Neural progenitor cell (in vitro differentiated cells): ENCODE measurements at places on chromosomes 2 and 18.
A peak's percentile ranks its signal among the peaks of the same experiment; 100 is the strongest.

GRCh38 chr2:12318427-12319057 lies 398.2 kb upstream of the TRIB2 start:
- no peak for DNase-seq

- DNase-seq, result no peak
Observed at GRCh38 chr18:21362831-21363230, 120.8 kb downstream of the GREB1L start.

- DNase-seq, result no peak
Observed at GRCh38 chr2:206981086-206981674, 41.9 kb downstream of the CPO start.

GRCh38 chr2:175626796-175627195 lies 375.3 kb downstream of the LNPK start:
- DNase-seq, result no peak

- no peak for DNase-seq
Observed at GRCh38 chr2:175605640-175606009, 396.4 kb downstream of the LNPK start.

GRCh38 chr18:13826209-13826608 lies 2.3 kb downstream of the MC5R start:
- DNase-seq, result no peak

GRCh38 chr2:111634050-111634794 lies 249.8 kb downstream of the ANAPC1 start:
- no peak for DNase-seq

- DNase-seq, result peak; percentile 38
Observed at GRCh38 chr2:174577967-174578589, 19.5 kb downstream of the WIPF1 start.

DNA sequence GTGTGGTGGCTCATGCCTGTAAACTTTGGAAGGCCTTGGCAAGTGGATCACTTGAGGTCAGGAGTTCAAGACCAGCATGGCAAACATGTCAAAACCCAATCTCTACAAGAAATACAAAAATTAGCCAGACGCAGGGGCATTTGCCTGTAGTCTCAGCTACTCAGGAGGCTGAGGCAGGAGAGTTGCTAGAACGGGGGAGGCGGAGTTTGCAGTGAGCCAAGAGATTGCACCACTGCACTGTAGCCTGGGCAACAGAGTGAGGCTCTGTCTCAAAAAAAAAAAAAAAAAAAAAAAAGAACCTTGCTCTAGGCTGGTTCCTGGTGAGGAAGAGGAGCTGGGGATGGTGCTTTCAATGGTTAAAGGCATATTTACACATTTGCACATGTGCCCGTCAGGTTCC lies 129.4 kb downstream of the LYPD6B start:
- DNase-seq, result no peak

DNA sequence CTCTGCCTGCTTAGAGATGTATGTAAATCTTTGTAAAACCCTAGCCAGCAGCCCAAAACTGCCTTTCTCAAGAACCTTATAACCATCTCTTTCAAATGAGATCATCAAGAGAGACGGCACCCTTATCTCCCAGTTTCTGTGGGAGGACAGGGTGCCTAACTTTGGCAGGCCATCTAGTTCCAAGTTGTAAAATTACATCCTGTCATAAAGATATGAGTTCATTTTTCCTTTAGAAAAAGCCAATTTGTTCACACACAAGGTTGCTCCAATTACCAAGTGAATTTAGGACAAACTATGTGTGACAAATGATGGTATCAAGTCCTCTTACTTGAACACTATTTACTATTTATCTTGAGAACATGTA lies 65.3 kb downstream of the MEMO1 start:
- DNase-seq, result no peak

- no peak for DNase-seq
Observed at GRCh38 chr2:229313591-229313990, 42.5 kb upstream of the PID1 start.

DNA sequence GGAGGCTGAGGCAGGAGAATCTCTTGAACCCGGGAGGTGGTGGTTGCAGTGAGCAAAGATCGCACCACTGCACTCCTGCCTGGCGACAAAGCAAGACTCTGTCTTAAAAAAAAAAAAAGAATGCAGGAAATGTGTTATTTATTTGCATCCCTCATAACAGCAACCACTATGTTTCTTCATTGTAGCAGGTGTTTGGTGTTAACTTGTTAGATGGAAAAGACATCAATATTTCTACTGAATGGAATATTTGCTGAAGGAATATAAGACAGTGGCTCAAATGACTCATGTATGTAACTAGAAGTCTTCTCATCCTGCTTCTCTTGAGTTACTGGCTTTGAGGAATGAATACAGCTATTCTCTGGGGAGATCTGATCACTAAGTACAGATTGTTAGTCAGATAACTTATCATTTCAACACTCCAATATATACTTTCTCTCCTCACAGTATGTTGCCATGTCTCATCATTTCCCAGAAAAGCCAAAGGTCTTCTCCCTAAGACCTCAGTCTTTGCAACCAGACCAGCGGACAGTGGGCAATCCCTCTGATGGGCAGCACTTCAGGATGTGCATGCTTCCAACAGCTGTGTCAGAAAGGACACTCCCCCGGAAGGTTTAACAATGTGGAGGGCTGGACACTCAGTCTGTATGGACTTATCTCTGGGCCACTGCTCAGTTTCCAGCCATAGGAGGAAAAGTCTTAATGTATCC lies 104.4 kb upstream of the STK17B start:
- DNase-seq, result no peak

DNA sequence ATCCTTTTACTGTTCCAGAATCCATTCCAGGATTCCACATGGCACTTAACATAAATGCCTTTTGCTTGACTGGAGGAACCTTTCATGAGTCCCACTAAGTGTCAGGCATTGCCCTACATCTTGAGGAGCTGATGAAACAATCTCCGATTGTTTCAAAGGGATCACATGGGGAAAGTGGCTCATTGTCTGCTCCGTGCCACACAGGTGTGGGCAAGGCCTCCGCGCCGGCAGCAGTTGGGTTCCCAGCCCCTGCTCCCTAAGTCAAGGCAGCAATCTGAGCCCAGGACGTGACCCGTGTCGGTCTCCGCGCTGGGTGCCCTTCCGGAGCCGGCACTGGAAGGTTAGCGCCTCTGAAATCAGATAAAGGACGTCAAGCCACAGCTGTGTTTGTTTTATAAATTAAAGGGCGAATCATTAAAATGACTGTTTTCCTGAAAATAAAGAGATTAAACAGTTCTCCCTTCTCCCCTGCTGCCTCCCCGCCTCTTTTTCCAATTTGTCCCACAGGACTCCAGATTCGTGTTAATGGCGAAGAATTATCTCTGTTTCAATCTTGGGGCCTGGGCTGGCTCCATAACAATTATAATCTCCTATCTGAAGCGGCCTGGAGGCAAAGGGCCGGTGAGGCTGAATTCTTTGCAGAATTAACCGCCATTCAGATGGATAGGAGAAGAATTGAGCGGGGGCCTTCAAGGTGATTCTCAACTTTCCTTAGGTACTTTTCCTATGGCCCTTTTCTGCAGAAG lies 84.3 kb upstream of the FZD7 start:
- DNase-seq, result peak; percentile 48

DNA sequence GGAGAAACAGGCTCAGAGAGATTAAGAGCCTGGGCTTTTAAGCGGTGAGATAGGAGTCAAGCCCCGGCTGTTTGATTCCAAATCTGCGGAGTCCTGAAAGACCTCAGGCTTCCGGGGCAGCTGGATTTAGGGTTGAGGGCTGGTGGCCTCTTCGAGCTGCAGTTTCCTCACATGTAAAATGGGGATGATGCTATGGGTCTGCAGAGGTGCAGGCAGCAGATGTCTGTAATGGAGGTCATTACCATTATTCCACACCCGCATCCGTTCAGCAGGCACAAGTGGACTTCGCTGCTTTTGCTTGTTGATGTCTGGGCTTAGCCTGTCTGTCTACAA lies 175.6 kb upstream of the HS6ST1 start:
- no peak for DNase-seq

GRCh38 chr2:169637620-169638019 lies 53.5 kb downstream of the PPIG start:
- no peak for DNase-seq

DNA sequence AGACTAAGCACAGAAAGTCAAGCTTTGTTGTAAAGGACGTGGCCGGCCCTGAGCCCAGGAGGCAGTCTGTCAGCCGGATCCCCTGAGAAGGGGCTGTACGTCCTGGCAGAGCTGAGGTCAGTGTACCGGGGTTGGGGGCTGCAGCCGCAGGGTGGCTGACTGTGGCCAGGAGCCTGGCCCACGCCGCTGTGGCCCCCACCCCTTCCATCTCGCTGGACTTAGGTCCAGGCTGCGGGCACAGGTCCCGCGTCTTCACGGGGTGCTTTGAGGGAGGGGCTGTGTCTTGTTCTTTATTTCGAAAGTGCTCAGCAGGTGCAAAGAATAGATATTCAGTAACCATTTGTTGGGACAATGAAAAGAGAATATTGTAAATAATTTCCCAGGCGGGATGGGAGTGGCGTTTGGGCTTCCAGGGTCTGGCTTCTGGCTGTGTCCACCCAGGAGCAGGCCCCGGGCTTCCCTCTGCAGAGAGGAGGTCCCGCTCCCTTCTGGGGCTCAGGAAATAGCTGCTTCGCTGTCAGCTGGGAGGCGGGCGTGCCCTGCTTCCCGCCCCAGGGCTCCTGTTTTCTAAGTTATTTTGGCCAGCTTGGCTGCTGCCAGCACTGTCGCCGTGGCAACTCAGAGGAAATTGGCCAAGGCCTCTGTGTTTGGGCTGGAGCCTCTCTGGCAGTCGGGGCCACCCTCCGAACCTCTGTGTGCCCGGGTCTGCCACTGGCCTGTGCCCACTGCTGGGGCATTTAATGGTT lies 7.4 kb downstream of the NFATC1 start:
- DNase-seq, result no peak

DNA sequence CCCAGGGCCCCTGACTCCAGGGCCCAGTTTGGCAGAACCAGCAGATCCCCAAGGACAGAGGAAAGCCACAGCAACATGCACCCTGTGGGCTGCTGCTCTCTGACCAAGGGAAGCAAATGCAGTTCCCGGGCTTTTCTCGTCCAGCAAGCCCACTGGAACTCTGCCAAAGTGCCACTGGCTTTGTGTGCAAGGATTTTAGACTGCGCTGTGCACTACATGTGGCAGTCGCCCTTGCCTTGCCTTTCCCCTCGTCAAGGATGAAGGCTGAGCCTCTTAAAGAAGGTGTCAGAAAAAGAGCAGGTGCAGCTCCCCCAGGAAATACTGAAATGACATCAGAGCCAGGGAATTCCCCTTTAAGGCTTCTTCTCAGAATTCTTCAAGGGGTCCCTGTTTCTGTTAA lies 199.2 kb downstream of the TFCP2L1 start:
- no peak for DNase-seq

GRCh38 chr18:62844850-62845643 lies 129.7 kb downstream of the PHLPP1 start:
- no peak for DNase-seq

DNA sequence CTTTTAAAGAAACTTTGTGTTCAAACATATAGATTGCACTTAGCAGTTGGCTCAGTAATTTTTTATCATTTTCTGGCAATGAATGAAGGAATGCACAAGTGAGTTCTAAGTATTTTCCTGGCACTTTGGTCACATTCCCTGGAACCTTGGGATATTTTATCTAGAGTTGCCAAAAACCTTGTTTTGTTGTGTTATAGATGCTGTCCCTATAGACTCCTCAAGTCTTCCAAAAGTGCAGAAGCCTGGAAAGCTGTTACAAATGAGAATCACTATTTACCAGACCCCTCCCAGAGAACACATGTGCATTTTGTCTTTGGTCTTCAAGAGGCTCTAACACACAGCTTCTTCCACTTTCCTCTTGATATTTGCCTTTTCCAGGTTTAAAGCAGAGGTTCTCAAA lies 108.3 kb downstream of the RND3 start:
- DNase-seq, result no peak

GRCh38 chr2:157820193-157820592 lies 55.9 kb downstream of the ACVR1 start:
- no peak for DNase-seq

- DNase-seq, result peak; percentile 44
Observed at GRCh38 chr2:154189953-154190352, 318.2 kb downstream of the GALNT13 start.

- DNase-seq, result peak; percentile 59
Observed at GRCh38 chr18:59220784-59221765, 1.1 kb downstream of the GRP start.

DNA sequence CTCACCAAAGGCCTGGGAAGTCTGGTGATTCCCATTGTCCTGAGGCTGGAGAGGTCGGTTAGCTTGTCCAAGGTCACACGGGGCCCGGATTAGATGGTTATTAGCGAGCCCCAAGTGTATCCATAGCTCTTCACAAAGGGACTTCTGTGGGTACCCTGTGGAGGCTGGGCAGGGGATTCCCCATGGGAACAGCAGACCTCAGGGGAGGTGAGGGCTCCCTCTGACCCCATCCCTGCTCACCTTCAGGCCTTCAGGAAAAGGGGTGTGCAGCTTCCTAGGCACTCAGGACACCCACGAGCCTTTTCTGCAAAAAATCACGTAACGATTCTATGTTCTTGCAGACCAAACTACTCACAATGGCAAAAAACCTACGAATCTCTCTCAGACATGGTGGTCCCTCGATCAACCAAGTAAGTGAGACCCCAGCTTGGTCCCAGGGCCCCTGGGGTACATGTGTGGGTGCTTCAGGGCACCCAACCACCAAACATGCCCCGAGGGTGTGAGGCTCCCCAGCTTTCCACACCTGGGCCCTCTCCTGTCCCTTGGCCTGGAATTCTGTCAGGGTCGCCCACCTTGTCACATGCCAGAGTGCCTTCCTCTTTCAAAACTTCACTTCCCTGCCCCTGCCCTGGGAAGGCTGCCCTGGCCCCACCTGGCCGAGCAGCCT lies 40.3 kb downstream of the PDIA6 start:
- DNase-seq, result no peak

DNA sequence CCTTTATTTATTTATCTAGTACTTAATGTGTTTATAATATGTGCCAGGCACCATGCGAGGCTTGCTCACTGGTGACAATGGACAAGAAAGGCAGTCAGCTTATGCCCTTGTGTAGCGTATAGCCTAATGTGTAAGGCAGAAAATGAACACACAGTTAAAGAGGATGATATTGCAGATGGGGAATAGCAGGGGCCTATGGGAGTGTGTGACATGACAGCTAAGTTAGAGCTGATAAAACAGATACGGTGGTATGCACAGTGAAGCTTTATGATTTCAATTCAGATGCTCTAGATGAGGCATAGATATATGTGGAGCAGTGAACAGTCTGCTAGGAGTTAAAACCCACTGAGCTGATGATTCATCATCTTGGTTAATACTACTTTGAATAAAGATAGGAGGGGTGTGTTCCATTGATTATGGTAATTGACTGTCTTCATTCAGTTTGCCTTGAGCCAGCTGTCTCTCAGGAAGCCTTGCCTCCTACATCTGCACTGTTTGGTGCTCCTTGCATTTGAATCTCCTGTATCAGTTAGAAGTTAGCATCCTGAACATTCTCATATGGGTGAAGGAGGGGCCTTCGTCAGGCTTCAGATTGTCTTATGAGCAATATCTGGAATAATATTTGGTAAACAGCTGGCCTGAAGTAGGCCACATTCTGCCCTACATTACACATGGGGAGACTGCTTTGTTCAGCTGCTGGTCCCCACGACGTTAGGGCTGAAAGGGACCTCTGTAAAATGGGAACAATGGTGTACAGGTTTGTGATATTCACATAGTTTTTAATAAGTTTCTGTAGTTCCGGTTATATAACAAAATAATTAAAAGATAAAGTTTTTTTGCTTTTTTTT lies 13.2 kb downstream of the MAP4K4 start:
- no peak for DNase-seq

GRCh38 chr2:236055471-236055870 lies 112.7 kb downstream of the GBX2 start:
- DNase-seq, result no peak

- DNase-seq, result no peak
Observed at GRCh38 chr2:41965173-41965908, 82.5 kb upstream of the PKDCC start.
